Neural cell (in vitro differentiated cells): ENCODE measurements at places on chromosomes 5 and 9. TPM values are rescaled to one million over a fixed set of nuclear protein-coding genes. Genes with fewer than 3 reads are reported as not detected.

GLDC gene
- polyA plus RNA-seq, result 11.4 and 13.9 TPM in 2 replicates

ST8SIA4 gene
- 14.9 and 15.6 TPM in 2 replicates for polyA plus RNA-seq

C5orf52 gene
- not detected in 2 replicates for polyA plus RNA-seq

PCDHB7 gene
- polyA plus RNA-seq, result 0.99 and 2.1 TPM in 2 replicates

GADD45G gene
- polyA plus RNA-seq, result 158 and 161 TPM in 2 replicates

CDX1 gene
- not detected in 2 replicates for polyA plus RNA-seq

CCDC192 gene
- polyA plus RNA-seq, result not detected in 2 replicates

TEX53 gene
- polyA plus RNA-seq, result not detected in 2 replicates

TNFSF8 gene
- not detected in 2 replicates for polyA plus RNA-seq
